ENCODE measurements at places on chromosomes 4 and X. TPM values are rescaled to one million over a fixed set of nuclear protein-coding genes. Genes with fewer than 3 reads are reported as not detected.

DNA sequence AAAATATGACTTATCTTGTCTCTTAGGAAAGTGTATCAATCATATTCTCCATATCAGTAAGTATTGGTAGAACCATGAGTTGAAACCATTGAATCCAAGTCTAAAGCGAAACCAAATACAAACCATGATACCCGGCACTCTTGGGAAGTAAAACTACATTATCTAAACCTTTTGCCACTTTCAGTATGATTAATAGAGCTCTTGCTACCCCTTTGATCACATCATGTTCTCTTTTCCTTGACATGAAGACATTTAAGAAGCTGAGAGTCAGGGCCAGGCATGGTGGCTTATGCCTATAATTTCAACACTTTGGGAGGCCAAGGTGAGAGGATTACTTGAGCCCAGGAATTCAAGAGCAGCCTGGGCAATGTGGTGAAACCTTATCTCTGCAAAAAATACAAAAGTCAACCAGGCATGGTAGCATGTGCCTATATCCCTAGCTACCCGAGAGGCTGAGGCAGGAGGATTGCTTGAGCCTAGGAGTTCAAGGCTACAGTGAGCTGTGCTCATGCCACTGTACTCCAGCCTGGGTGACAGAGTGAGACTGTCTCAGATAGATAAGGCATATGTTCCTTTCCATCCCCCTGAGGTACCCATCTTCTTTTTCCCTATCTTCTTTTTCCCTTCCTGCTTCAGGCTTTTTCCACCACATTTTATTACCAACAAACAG lies 45.4 kb downstream of the CEP135 start:
- H3K27me3 ChIP-seq: no peaks in the 10 kb centered on the region
- H3K27ac ChIP-seq: no peak overlapping the region
- no peak overlapping the region for H3K4me3 ChIP-seq
- DNase-seq: no peak
- H3K36me3 ChIP-seq: peaks cover 44% of the 10 kb centered on the region

GRIPAP1 gene
- total RNA-seq: 101 TPM

DNA sequence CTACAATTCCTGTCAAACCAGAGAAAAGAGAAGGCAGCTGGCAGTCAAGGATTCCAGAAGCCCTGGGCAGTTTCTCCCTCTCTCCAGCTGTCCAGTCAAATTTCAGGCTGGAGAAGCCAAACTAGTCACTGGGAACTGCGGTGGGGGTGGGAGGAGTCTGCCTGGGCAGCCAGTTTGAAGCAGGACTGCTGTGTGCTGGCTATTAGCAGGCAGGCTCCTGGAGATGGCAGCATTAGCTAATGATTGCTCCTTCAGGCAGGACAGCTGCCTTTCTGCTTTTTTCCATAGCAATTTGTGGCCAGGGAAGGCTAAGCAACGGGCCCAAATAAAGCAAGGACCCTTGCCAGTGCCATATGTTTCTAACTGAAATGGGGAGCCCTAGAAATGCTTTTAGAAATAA lies 44.7 kb upstream of the FGF13 start:
- H3K27me3 ChIP-seq: no peaks in the 10 kb centered on the region
- DNase-seq: no peak
- H3K4me3 ChIP-seq: no peak overlapping the region

ARHGAP6 gene
- total RNA-seq: not detected

HS3ST1 gene
- total RNA-seq: not detected

DNA sequence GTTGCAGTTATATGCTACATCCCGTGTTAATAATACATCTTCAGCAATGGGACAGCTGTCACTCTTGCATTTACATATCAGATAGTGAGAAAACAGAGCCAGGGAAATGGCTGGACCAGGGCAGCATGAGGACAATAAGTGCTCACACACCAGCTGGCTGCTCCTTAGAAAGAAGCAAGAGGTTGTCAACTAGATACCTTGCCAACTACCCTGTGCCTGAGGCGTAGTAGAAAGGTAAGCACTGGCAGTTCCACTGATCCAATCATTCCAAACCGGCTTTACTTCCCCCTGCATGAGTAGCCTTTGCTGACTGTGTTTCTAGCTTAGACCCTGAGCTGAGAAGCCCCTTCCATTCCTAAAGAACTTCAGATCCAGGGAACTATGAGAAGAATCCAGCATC lies 52.2 kb upstream of the FGF13 start:
- no peak overlapping the region for H3K27ac ChIP-seq
- no peaks in the 10 kb centered on the region for H3K36me3 ChIP-seq
- no peaks in the 10 kb centered on the region for H3K4me1 ChIP-seq
- no peak overlapping the region for H3K4me3 ChIP-seq
- H3K27me3 ChIP-seq: no peaks in the 10 kb centered on the region

- no peaks in the 10 kb centered on the region for H3K4me1 ChIP-seq
- H3K4me3 ChIP-seq: no peak overlapping the region
- no peaks in the 10 kb centered on the region for H3K36me3 ChIP-seq
- H3K27ac ChIP-seq: no peak overlapping the region
These were observed 47.7 kb upstream of the SORCS2 start for GRCh38 chr4:7144374-7145290.

USP27X gene
- total RNA-seq: 3.2 TPM

DNA sequence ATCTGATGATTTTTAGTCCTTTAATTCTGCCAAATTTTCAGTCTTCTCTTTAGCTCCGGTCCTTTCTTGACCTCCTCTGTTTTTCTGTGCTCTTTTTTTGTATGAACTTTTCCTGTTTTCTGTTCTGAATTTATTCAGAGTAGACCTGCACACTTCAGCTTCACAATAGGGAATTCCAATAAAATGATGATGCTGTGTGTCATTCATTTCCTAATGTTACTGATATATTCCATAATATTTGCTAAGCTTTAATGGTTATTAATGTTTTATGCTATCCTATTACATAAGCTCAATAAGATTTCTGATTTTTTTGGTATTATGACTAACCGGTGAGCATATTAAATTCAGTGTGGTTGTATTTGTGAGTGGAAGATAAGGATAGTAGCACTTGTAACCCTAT lies 13.9 kb upstream of the MAD2L1 start:
- no peak overlapping the region for H3K4me3 ChIP-seq
- no peaks in the 10 kb centered on the region for H3K27me3 ChIP-seq
- H3K36me3 ChIP-seq: no peaks in the 10 kb centered on the region
- no peak for DNase-seq
- H3K4me1 ChIP-seq: no peaks in the 10 kb centered on the region

- H3K27ac ChIP-seq: no peak within 1 kb of the TSS
- H3K36me3 ChIP-seq: no peaks in the 10 kb centered on the region
- DNase-seq: no peak
- H3K27me3 ChIP-seq: peaks cover 15% of the 10 kb centered on the region
- H3K4me1 ChIP-seq: no peaks in the 10 kb centered on the region
These were observed at the start of gene NDST3 for GRCh38 chr4:118034053-118034785. TSS of gene NDST3 (plus strand) at chr4:118034486. CDS start at chr4:118053911, 19,425 bp downstream.

DNAAF6 gene
- not detected for total RNA-seq

CLDN34 gene
- not detected for total RNA-seq

DNA sequence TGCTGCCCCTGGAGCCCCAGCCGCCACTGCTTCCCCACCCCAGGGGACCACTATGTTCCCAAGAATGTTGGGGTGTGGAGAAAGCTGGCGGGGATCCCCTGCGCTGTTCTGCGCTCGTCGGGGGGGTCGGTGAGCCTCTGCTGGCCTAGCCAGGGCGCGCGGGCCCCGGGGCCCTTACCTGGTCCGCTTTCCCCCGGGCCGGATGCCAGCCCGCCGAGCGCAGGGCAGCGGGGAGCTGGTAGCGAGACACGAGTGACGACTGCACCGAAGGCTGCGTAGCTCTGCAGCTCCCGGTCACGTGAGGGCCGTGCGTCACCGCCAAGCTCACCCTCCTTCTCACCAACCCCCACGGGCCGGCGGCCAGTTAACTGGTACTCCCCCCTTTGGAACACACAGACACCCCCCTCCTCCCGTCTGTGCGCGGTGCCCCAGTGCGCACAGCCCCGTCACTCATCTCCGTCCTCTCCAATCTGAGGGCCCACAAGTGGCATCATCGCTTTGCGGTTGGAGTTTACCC lies at the start of gene BEX1:
Gene BEX1, minus strand, starts transcription at position 254 of the 517 bp plus-strand sequence. CDS start 897 bp downstream, outside the sequence.
- H3K27me3 ChIP-seq: no peaks in the 10 kb centered on the region
- H3K27ac ChIP-seq: no peak within 1 kb of the TSS
- H3K36me3 ChIP-seq: no peaks in the 10 kb centered on the region
- no peak within 1 kb of the TSS for H3K4me3 ChIP-seq
- no peak for DNase-seq
- H3K4me1 ChIP-seq: no peaks in the 10 kb centered on the region

RBMX gene
- total RNA-seq: 317 TPM

GRCh38 chr4:185204238-185204910 lies 574 bp upstream of the CFAP97 start:
- DNase-seq: peak; percentile 9
- H3K27ac ChIP-seq: peak overlapping the region; percentile 88
- H3K4me3 ChIP-seq: peak overlapping the region; percentile 76
- no peaks in the 10 kb centered on the region for H3K27me3 ChIP-seq
- H3K4me1 ChIP-seq: peaks cover 48% of the 10 kb centered on the region
- no peaks in the 10 kb centered on the region for H3K36me3 ChIP-seq

GRCh38 chrX:115503099-115503498 lies 57.9 kb upstream of the PLS3 start:
- H3K27me3 ChIP-seq: no peaks in the 10 kb centered on the region
- no peaks in the 10 kb centered on the region for H3K36me3 ChIP-seq
- no peak for DNase-seq

TLR1 gene
- total RNA-seq: 16.3 TPM

DNA sequence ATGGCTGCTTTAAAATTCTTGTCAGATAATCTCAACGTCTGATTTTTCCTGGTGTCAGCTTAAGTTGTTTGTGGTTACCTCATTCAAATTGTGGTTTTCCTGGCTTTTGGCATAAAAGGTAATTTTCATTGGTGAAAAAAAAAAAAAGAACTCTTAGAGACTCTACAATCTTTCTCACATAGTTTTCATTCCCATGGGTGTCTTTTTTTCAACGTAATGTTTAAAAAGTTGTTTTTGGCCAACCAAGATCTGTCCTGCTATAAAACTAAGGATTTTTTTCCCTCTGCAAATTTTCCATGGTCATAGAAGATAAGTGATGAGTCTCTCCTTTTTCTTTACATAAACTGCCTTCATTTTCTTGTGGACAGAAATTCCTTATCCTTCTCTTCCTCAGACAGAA lies 28.9 kb upstream of the RPS6KA6 start:
- no peak overlapping the region for H3K4me3 ChIP-seq
- no peaks in the 10 kb centered on the region for H3K27me3 ChIP-seq
- no peaks in the 10 kb centered on the region for H3K36me3 ChIP-seq
- no peak for DNase-seq

DNA sequence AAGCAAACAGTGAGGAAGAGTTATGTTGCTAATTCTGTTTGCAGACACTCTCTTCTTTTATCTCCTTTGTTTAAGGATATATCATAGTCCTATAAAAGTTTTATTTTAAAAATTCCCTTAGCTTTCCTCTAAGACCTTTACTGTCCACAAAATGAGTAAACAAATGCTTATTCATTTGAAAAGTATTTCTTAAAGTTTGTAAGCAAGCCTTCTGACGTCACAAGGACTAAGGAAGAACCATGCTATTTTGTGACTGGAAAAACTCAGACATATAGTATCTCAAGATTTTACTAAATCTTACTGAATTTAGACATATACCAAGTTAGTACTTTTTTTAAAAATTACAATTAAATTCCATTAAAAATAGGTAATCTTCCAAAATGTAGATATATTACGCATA lies 5.2 kb upstream of the RBMXL3 start:
- no peaks in the 10 kb centered on the region for H3K4me1 ChIP-seq
- no peak overlapping the region for H3K4me3 ChIP-seq
- H3K27me3 ChIP-seq: no peaks in the 10 kb centered on the region
- H3K27ac ChIP-seq: no peak overlapping the region

DNA sequence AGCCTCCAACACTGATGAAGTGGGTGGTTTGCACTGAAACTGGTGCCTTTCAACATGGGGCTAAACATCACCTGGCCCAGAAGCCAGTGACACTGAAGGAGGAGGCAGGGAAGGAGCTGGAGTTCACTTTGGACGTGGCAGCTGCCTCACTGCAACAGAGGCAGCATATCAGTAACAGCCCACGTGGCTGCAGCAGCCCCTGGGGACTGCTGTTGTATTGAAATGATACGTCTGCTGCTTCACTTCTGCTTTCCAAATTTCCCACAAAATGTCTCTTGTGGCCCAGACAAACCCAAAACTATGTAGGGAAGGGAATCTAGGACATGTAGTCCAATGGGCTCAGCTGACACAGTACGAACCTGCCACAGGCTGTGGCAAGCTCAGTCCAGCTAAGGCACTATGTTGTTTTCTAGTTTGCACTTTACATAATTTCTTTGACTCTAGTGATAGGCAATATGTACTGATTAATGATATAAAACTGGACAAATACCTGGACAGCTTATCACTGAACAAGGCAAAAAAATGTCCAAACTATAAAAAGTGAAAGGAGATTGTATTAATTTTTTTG lies 84.7 kb upstream of the RAPGEF2 start:
- H3K36me3 ChIP-seq: no peaks in the 10 kb centered on the region
- DNase-seq: no peak
- H3K27ac ChIP-seq: no peak overlapping the region
- H3K4me1 ChIP-seq: no peaks in the 10 kb centered on the region

- DNase-seq: no peak
- no peak overlapping the region for H3K27ac ChIP-seq
- peak overlapping the region; percentile 1 for H3K4me3 ChIP-seq
- no peaks in the 10 kb centered on the region for H3K36me3 ChIP-seq
These were observed 45.6 kb downstream of the FHL1 start for GRCh38 chrX:136192839-136193414.

GRCh38 chr4:45119376-45119775 lies 393.0 kb upstream of the GNPDA2 start:
- H3K4me3 ChIP-seq: no peak overlapping the region
- H3K27me3 ChIP-seq: no peaks in the 10 kb centered on the region
- no peak overlapping the region for H3K27ac ChIP-seq
- no peaks in the 10 kb centered on the region for H3K36me3 ChIP-seq
